ENCODE measurements at places on chromosomes 2 and 18. TPM values are rescaled to one million over a fixed set of nuclear protein-coding genes. Genes with fewer than 3 reads are reported as not detected.
A peak's percentile ranks its signal among the peaks of the same experiment; 100 is the strongest.

FBXO15 gene
- total RNA-seq, result 2.8 TPM

LAMA3 gene
- total RNA-seq, result 224 TPM

ACTR3 gene
- total RNA-seq, result 177 TPM

KIF1A gene
- 0.40 TPM for total RNA-seq

KCNIP3 gene
- 19.1 TPM for total RNA-seq

GRCh38 chr18:10116574-10116973 is 202.8 kb downstream of the VAPA start:
- peaks cover 35% of the 10 kb centered on the region for H3K27me3 ChIP-seq
- no peaks in the 10 kb centered on the region for H3K36me3 ChIP-seq
- peaks cover under 1% of the 10 kb centered on the region for H3K4me1 ChIP-seq
- no peak overlapping the region for H3K4me3 ChIP-seq

GRCh38 chr2:180158961-180159360 is 151.9 kb upstream of the CWC22 start:
- H3K4me1 ChIP-seq, result no peaks in the 10 kb centered on the region
- no peaks in the 10 kb centered on the region for H3K27me3 ChIP-seq
- H3K4me3 ChIP-seq, result no peak overlapping the region
- H3K27ac ChIP-seq, result no peak overlapping the region

GRCh38 chr2:39696838-39697237 is 31.1 kb downstream of the TMEM178A start:
- H3K27ac ChIP-seq, result no peak overlapping the region
- H3K4me3 ChIP-seq, result no peak overlapping the region
- H3K36me3 ChIP-seq, result no peaks in the 10 kb centered on the region
- DNase-seq, result peak; percentile 65

GRCh38 chr2:204662956-204663355 is 117.7 kb downstream of the PARD3B start:
- no peak overlapping the region for H3K4me3 ChIP-seq
- peaks cover 23% of the 10 kb centered on the region for H3K4me1 ChIP-seq
- no peaks in the 10 kb centered on the region for H3K36me3 ChIP-seq
- no peak overlapping the region for H3K27ac ChIP-seq

GRCh38 chr2:165970663-165971062 is 17.1 kb upstream of the TTC21B start:
- no peak overlapping the region for H3K4me3 ChIP-seq
- H3K4me1 ChIP-seq, result no peaks in the 10 kb centered on the region
- peak; percentile 16 for DNase-seq
- H3K27me3 ChIP-seq, result peaks cover 14% of the 10 kb centered on the region
- H3K27ac ChIP-seq, result no peak overlapping the region
